CD4-positive, alpha-beta T cell treated with Interleukin-4 for 1 hour (primary cell): ENCODE measurements at places on chromosomes 2 and 18.

DNA sequence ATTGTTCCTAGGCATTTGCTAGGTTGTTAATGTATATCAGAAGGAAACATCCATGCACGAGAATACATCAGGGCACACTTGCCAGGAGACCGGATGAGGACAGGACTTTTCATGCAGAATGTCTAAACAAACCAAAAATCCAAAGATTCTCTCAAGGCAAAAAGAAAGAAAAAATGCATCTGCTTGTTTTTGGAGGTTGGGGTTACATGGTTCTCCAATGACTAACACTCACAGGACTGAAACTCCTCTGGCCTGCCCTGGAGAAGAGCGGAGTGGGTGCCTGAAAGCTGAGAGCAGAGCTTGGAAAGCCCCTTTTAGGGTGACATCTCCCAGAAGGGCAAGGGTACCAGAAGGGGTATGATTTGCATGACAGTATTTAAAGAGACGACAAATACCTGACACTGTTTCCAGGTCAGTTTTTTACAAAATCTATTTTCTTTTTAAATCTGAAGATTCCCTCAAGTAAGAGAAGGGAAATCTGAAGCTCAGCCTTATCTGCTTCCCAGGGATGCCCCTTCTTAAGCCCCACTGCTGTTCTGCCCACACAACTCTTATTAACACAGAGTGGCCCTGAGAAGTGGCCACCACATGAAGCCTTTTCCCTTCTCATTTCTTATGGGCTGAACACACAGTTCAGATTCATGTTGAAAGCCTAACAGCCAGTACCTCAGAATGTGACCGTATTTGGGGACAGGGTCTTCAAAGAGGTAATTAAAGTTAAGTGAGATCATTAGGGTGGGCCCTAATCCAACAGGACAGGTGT lies 216.4 kb downstream of the STK39 start:
- DNase-seq = no peak

DNA sequence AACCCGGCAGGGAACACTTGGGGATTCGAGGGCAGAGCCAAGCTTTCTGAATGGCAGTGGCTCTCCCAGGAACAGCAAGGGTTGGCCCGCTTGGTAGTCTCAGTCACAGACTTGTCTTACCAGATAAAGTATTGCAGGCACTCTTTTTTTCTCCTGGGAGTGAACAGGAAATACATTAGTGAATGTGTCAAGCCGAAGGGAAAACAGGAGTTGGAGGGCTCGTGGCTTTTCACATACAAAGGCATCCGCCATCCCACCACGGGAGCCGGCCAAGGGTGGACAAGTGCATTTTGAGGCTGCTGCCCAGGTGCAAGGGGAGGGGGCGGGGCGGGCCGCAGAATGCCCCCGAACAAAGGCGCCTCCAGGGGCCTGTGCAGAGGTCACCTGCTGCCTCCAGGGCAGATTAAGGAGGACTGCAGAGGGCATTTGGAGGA lies 163.3 kb upstream of the SIX3 start:
- DNase-seq = no peak

GRCh38 chr2:8583400-8584173 lies 98.3 kb upstream of the ID2 start:
- peak; percentile 72 for DNase-seq

DNA sequence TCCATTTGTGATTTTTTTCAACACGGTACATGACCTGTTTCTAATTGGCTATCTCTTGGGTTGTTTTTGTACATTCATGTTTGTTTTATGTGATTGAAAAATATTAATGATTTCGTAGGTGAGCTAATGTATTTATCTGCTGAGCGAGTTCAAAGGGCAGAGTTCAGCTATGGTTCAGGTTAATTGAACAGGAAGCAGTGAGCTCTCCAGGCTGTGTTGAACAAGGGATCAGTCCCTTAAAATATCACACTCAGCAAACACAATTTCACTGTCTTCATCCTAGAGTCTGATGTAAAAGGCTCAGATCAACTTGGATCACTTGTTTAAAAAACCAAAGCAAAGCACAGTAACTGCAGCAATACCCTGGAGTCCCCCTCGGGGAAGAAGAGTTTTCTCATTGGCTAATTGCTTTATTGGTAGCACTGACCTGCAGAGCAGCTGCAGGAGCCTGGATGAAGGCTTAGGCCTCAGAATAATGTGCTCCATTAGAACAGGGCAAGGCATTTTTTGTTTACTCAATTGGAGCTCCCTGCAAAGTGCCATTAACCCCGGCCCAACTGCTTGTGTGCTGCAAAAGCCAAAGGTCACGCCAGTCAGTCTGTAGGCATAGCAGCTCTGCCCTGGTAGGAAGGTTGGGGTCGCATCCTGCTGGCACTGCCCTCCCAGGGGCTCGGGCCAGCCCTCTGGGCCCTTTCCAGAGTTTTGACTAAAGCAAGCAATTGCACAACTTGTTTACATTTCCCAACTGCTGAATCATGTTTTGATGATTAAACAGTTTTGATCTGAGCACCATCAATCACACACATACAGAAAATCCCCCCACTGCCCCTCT lies 10.5 kb downstream of the ONECUT2 start:
- no peak for DNase-seq

GRCh38 chr2:240139011-240139441 lies 1.4 kb downstream of the OTOS start:
- no peak for DNase-seq

DNA sequence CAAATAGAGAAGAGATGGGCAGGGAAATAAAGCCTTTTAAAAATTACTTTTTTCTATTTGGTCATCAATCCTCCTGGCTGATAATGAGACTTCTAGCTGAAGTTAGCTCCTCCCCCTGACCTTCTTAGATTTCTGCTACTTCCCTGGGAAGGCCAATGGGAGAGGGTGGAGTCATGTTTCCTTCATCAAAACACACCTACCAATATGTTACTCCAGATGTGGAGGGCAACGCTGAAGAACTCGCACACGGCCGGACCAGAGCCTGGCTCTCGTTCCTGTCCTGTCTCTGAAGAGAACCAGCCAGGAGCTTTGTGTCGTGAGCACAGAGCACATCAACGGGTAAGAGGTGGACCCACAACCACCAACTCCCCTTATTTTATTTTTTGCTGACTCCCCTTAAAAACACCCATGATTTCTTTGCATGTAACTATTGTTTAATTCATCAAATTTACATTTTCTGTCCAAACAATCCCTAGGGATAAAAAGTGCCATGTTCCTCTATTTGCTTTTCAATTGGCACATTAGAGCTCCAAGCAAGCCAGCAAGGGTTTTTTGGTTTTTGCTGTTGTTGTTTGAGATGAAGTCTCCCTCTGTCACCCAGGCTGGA lies 94.9 kb downstream of the ADD2 start:
- DNase-seq = no peak

DNA sequence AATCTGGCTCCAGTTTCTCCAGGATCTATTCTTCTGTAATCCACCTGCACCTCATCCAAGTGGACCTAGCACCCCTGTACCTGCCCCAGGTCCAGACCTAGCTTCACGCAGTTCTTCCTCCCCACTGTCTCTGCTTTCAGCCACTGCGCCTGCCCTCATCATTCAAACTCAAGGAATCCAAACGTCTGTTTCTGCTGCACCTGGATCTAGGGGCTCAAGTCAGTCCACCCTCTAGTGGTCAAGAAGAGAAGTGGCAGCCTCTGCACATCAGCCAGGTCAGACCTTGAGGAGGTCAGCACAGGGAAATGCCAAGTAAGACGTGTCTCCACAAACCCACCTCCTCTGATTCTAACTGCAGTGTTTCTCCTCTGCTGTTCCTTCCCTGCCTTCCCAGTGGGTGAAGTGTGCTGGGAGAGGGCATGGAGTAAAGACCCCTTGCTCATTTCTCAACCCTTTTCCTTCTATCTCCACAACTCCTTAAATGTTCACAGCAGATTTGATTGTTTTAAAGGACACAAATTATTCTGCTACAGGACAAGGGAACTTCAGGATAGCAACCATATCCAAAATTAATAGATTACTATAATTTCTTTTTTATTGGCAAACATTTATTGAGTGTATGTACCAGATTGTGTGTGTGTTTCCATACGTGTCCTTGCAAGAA lies 8.6 kb upstream of the RNF152 start:
- peak; percentile 41 for DNase-seq

- DNase-seq = no peak
These were observed 79.0 kb upstream of the CDH19 start for GRCh38 chr18:66682855-66683322.

- DNase-seq = no peak
These were observed 80.0 kb downstream of the AOX1 start for GRCh38 chr2:200665626-200666453.

DNA sequence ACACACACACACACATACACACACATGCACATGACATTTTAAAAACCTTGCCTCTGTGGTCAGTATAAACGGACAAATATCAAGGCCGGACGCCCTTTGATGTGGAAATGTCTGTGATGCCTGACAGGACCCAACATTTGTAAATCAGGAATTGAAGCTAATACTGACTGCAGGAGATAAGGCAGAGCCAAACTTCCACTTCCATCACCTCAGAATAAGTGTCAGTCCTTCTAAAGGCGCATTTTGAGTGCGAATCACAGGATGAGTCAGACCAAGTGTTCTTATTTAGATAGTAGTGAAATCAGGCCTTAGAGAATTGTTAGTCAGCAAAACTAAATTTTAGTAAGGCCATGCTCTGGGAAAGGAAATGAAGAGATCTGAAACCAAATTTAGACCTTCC lies 211.7 kb upstream of the LRATD1 start:
- DNase-seq = no peak
